A549 (cell line): ENCODE measurements at places on chromosomes 3 and 15. TPM values are rescaled to one million over a fixed set of nuclear protein-coding genes. Genes with fewer than 3 reads are reported as not detected.

Gene MYZAP
- polyA plus RNA-seq = 1.8 to 2.6 TPM (median 2.4 TPM) in 3 replicates

Gene CPN2
- polyA plus RNA-seq = not detected in 3 replicates

Gene CKMT1B
- polyA plus RNA-seq = 1.9 to 4.1 TPM (median 2.6 TPM) in 3 replicates

Gene CDCP1
- polyA plus RNA-seq = 3.0 to 3.9 TPM (median 3.4 TPM) in 3 replicates

DNA sequence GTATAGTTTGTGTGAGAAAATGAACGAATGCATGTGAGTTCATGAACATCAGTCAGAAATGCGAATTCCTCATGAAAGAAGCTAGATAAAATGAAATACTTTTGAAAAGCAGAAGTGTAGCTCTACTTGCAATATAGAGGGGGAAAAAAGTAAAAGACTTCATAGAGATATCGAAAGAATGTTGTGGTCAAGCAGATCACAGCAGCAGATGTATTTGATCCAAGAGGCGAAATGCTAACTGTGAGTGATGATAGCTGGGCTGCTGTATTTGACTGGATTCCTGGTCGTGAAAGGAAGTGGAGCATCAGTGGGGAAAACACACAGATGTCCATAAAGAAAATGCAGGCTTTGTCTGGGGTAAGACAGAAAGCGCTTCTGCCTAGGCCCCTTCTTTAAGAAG, 112.4 kb downstream of the ADAMTSL3 start:
- DNase-seq = no peak

DNA sequence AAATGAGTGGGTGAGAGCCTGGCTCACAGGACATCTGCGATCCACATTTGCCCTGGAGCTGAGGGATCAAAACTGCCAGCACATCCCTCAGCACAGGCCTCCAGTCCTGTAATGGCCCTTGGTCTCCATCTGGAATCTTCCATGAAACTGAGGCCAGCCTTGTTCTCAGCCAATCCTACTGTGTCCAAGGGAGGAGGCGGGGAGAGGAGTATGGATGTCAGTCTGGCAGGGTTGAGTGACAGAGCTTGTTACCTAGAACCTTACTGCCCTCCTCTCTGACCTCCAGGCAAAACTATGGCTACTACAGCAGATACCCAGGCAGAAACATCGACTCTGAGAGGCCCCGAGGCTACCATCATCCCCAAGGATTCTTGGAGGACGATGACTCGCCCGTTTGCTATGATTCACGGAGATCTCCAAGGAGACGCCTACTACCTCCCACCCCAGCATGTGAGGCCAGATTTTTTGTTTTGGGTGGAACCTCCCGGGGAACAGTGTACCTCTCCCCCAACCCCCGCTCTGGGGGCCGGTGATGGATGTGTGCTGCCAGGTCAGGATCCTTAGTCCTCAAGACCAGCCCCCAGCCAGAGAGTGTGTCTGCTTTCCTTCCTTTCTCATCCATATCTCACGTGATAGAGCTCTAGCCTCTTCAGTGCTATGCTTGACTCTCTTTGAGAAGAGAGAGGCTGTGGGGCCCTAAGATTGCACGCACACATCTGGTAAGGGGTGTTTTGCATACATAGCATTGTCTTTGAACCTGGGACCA, 41.3 kb downstream of the CHDH start:
- DNase-seq = peak; percentile 46

GRCh38 chr3:31959951-31960792, 20.9 kb downstream of the OSBPL10 start:
- no peak for DNase-seq

- no peak for DNase-seq
These were observed 345.7 kb upstream of the TRIM42 start for GRCh38 chr3:140332131-140332530.

- no peak for DNase-seq
These were observed 6.3 kb downstream of the ZNF774 start for GRCh38 chr15:90358124-90359033.
